Stimulated activated CD8-positive, alpha-beta memory T cell treated with anti-CD3 and anti-CD28 coated beads, Interleukin-4, amount 100 ng/mL, for 48 hours (primary cell): ENCODE measurements at places on chromosomes 13 and 19.

- no peak for DNase-seq
Observed at GRCh38 chr13:26656919-26657318, 99.4 kb downstream of the WASF3 start.

- no peak for DNase-seq
Observed at GRCh38 chr13:24894972-24895300, 131.0 kb downstream of the RNF17 start.

DNA sequence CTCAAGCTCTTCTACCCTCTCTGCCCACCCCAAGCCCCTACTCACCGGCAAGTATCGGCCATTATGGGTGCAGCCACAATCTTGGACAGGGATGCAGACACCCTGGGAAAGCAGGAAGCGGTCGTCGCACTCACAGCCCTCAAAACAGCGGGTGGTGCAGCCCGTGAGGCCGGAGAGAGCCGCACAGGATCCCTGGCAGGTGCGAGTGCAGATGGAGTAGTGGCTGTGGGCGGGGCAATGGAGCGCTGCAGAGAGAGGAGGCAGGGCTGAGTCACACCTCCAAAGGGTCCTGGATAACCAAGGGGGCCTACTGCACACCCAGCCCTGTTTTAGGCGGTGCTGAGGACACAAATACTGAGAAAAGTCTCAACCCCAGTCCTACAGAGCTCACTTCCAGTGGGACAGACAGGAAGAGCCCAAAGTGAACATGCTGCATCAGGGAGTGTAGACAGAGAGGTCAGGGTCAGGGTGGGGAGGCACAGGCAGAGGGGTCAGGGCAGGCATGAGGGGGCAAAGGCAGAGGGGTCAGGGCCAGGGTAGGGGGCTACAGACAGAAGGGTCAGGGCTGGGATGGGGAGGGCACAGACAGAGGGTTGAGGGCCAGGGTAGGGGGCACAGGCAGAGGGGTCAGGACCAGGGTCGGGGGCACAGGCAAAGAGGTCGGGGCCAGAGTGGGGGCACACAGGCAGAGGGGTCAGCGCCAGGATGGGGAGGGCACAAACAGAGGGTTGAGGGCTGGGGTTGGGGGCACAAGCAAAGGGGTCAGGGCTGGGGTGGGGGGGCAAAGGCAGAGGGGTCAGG, 24.2 kb upstream of the FBL start:
- DNase-seq = no peak

DNA sequence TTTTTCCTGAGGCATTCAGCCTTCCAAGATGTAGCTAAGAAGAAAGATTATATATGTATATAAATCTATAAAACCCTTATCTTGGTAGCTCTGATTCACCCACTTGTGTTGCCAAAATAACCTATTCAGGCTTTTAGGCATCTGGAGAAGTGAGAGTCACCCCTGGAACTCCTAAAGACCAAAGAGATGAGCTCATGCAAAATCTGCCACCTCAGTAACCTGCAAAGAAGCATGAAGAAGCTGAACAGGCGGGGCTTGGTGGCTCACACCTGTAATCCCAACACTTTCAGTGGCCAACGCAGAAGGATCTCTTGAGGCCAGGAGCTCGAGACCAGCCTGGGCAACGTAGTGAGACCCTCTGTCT, 393.7 kb downstream of the FOXO1 start:
- DNase-seq = no peak

GRCh38 chr13:113526466-113527220, 36.1 kb upstream of the DCUN1D2 start:
- no peak for DNase-seq

DNA sequence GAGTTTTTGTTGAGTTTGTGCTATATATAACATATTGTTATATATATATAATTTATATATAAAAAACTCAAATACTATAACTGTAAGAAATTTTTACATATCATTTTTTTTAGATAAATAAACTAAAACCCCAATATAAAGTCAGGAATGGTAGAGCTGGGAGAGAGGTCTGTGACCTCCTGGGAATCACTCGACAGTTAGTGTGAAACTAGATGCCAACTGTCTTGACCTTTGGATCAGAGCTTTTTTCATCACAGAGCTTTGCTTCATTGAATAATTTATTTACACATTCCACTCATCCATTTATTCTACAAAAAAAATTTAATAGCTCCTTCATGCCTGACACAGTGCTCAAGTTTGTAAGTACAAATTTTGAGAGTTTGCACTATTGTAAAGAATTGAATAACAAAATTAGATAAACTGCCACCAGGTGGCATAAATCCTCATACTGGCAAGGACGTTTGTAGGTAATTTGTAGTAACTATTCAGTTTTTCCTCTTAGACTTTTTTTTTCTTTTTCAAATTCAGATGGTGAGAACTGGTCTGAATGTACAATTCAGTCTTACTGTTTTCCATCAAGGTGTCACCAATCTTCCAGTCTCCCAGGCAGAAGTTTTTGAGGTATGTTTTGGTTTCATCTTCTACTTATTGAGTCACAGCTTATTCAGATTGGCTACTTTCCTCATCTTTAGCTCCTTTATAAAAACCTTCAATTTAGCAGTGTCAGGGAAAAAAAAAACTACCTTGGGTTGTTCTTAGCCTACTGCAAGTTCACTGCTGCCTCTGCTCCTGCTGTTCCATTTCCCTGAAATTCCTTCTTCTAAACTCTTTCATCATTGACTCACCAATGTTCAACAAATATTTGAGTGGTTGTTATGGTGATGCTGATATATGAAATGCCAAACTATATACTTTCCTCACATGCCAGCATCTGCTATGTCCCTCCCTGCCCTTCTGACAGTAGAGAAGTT, 28.7 kb downstream of the LACC1 start:
- no peak for DNase-seq

DNA sequence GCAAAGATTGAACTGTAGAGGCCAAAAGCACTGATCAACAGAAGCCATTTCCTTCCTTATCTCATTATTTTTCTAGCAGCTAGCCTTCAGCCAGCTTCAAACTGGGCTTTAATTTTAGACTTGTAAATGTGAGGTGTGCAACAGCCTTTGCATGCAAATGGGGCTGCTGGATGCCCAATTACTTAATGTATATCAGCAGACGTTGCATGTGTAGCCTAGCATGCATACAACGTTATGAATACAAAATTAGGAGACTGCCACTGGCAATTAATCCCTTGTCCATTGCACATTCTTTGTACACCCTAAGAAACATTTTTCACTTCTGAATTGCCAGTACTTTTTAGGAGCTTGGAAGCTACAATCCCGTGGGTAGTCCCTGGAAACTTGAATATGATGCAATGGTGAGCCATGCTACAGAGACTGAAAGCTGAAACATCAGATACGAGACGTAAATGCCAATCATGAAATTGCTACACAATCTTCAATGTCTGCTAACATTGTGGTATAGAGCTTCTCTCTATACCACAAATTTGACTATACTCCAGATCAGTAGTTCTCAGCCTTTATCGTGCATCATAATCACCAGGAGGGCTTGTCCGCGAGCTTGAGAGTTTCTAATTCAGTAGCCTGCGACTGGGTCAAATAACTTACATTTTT, 20.2 kb downstream of the EPSTI1 start:
- no peak for DNase-seq

- DNase-seq = no peak
Observed at GRCh38 chr19:29418201-29418600, 107.6 kb upstream of the VSTM2B start.

- DNase-seq = no peak
Observed at GRCh38 chr13:105655046-105655445, 880.4 kb downstream of the EFNB2 start.

DNA sequence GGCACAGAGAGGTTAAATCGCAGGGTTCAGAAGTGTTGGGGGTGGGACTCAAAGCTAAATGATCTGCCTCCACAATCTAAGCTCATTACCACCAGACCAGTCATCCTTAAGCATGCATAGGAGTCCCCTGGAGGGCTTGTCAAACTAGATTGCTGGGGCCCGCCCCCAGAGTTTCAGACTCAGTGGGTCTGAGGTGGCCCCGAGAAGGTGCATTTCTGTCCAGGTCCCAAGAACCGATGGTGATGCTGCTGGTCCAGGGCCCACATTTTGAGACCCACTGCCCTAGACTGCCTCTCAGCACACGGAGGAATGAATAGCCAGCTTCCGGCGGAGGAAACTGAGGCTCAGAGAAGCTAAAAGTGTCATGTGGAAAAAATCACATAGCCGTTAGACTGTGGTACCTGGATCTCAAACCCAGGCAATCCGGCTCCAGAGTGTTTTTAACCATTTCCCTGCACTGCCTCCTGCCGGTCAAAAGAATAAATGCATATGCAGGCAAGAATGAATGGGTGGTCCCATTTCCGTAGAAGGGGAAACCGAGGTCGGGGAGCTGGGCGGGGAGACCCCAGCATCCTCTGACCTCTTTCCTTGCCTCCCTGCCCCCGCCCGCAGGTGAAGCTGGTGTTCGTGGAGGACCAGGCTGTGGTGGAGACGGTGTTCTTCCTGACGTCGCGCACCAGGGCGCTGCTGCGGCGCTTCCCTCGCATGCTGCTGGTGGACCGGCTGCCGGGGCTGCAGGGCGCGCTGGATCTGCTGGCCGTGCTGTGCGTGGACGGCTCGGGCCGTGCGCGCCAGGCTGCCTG, 23.8 kb downstream of the ZSWIM9 start:
- DNase-seq = peak; percentile 57

GRCh38 chr19:55452749-55453346, 8.6 kb downstream of the ISOC2 start:
- peak; percentile 65 for DNase-seq

GRCh38 chr13:50783066-50783465, 60.4 kb downstream of the DLEU7 start:
- no peak for DNase-seq
